ENCODE measurements at places on chromosomes 5 and 9. TPM values are rescaled to one million over a fixed set of nuclear protein-coding genes. Genes with fewer than 3 reads are reported as not detected.

GRCh38 chr5:132777209-132778069 lies at the start of gene SEPTIN8:
Gene SEPTIN8 (minus strand): TSS chr5:132777239. CDS start chr5:132777137, 102 bp downstream.
- no peak for DNase-seq

The ADCY2 gene
- total RNA-seq, result 0.10 TPM

GRCh38 chr5:139669662-139670368 lies 21.7 kb downstream of the CXXC5 start:
- DNase-seq, result no peak

- no peak for DNase-seq
Observed at GRCh38 chr5:180084638-180085561, 13.3 kb upstream of the RNF130 start.

DNA sequence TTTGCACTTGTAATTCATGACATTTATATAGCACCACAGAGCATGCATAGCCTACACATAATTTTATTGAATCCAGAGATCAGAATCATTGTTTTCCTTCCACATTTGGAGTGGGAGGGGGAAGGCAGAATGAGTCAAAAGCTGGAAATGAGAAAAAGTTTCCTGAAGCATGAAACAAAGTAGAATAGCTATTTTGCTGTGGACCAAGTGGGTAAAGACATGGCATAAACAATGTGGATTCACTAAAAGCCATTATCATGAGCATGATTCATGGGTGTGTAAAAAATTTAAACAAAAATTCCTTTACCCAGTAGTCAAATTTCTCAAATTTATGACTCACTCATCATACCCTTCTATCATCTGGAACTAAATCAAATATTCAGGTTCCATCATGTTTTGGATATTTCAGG lies 97.9 kb downstream of the YIPF5 start:
- DNase-seq, result peak; percentile 10

The SLC6A19 gene
- total RNA-seq, result not detected

- DNase-seq, result no peak
Observed at GRCh38 chr5:115381911-115382662, 85.6 kb upstream of the CCDC112 start.

DNA sequence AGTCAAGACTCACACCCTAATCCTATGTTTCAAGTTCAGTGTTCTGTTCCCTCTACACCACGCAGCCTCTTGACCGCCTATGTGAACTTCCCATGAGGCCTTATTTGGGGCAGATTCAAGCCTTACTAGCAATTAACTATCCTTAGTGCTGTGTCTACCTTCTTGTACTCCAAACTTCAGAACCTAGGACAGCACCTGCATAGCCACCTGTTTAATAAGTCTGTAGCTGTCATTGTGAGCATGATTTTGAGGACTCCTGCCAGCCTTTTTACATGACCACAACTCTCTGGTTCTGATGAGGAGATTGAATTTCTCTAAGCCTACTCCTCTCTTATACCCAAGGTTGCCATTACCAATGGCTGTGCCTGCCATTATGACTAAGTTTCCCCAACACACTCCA lies 50.8 kb upstream of the PCSK1 start:
- DNase-seq, result peak; percentile 58

The STK32A gene
- total RNA-seq, result 0.17 TPM

DNA sequence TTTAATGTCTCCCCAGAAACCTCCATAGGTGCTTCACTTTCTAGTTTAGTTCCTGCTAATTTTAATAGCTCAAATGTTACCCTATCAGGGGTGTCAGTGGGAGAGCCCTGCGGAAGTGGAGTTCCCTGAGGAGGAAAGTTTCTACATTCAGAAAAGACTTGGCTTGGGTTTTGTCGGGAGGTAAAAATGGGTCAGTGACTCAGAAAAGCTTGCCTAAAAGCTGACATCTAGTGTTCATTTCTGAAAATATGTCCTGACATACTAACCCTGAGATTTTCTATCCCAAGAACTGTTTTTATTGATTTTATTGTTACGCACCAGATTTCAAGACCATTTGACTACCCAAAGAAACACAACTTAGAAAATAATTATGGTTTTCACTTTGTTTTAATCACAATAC lies 40.9 kb upstream of the GLDC start:
- DNase-seq, result peak; percentile 2

The GPR21 gene
- not detected for total RNA-seq

- no peak for DNase-seq
Observed at GRCh38 chr5:9582406-9582805, 36.5 kb upstream of the SEMA5A start.

GRCh38 chr9:21615446-21615845 lies 133.3 kb upstream of the IFNE start:
- no peak for DNase-seq

DNA sequence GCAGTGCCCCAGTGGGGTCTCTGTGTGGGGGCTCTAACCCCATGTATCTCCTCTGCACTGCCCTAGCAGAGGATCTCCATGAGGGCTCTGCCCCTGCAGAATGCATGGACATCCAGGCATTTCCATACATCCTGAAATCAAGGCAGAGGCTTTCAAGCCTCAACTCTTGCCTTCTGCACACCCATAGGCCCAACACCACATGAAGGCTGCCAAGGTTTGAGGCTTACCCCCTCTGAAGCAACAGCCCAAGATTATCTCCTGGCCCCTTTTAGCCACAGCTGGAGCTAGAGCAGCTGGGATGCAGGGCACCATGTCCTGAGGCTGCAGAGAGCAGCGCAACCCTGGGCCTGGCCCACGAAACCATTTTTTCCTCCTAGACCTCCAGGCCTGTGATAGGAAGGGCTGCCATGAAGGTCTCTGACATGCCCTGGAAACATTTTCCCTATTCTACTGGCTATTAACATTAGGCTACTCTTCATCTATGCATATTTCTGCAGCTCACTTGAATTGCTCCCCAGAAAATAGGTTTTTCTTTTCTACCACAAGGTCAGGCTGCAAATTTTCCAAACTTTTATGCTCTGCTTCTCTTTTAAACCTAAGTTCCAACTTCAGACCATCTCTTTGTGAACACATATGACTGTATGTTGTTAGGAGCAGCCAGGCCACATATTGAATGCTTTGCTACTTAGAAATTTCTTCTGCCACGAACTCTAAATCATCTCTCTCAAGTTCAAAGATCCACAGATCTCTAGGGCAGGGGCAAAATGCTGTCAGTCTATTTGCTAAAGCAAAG lies 18.4 kb downstream of the NR3C1 start:
- DNase-seq, result no peak

DNA sequence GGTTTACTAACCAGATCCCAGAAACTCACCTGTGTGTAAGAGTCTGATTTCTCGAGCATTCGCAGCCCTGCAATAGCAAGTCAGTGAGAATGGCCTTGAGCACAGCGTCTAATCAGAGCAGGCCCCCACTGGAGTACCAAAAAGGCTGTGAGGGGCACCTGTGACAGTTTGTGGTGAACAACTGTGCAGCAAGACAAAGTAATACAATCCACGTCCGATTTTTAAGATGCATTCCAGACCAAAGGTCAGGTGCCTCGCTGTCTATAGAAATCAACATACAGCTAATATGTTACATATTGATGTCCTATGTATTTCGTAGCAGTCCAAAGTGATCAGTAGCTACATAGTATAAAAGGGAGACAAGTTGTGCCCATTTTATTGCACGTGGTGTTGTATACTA lies 55.7 kb upstream of the BOD1 start:
- no peak for DNase-seq

GRCh38 chr5:143896966-143897365 lies 85.0 kb downstream of the HMHB1 start:
- DNase-seq, result no peak

DNA sequence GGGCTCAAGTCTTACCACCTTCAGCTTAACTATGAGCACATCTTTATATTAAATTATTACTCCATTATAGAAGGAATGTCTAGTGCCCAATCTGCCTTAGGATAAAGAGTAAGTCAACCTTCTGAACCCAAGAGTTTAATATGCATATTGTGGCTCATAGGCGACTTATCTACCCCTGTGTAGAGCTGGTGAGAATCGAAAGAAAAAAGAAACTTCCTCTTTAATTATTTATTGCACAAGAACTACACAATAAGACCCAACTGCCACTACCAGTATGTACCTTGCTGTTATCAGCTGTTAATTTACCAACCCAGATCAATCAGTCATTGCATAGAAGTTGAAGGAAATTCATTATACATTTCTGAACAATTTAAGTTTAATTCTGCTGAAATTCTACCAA lies 329.1 kb upstream of the SLC24A2 start:
- no peak for DNase-seq

- peak; percentile 49 for DNase-seq
Observed at GRCh38 chr9:113446323-113446740, 17.2 kb upstream of the RGS3 start.

DNA sequence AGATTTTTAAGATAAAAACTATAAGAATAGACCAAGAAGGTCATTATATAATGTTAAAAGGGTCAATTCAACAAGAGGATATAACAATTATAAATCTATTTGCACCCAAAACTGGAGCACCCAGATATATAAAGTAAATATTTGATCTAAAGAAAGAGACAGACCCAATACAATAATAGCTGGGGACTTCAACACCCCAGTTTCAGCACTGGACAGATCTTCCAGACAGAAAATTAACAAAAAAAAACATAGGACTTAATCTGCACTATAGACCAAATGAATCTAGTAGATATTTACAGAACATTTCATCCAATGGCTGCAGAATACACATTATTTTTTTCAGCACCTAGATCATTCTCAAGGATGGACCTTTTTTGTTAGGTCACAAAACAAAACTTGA lies 331.9 kb downstream of the SPOCK1 start:
- no peak for DNase-seq

DNA sequence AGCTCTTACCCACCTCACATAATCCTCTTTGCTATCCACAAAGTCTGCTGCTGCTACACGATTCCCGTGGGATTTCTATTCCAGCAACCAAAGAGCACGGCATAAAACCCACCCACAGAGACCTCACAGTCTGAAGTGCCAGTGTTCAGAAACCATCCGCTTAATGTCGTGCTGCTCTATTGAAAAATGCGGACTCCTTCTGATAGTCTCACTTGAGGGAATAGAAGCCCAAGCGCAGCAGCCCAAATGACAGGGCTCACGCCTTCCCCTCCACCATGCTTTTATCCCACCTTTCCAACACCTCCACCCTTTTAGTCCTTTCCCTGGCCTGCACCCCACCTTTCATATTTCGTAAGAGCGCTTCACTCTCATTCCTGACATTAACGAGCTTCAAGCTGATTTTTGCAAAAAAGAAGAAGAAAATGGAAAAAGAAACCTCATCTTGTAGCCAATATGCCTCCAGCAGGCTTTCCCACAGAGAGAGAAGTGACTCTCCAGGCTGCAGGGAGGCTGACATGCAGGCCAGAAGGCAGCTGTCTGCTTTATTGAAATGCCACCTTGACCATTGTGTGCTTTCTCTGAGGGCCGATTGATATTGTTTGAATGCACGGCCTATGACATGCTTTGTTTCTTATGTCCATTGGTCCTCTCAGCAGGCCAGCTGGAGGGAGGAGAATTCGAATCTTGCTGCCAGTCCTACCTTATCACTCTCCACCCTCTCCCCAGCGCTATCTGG lies 70.6 kb upstream of the PCSK1 start:
- no peak for DNase-seq

The SOWAHA gene
- not detected for total RNA-seq

DNA sequence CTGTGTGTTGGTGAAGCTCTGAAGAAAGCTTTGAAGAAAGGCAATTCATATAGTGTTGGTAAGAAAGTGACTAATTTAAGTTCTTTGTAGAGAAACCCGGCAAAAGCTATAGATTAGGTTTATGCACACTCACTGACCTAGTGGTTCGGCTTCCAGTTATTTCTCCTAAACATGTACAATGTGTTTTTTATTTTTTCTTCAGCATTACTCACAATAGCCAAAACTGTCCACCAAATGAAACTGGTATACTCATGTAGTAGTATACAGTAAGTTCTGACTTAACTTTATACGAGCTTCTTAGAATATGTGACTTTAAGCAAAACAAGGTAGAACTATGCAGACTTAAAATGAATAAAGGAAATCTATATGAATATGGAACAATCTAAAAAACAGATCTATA lies 44.8 kb downstream of the PJA2 start:
- no peak for DNase-seq

GRCh38 chr5:133848341-133848811 lies 120.0 kb downstream of the C5orf15 start:
- peak; percentile 69 for DNase-seq

GRCh38 chr5:111774525-111774924 lies 17.5 kb upstream of the NREP start:
- peak; percentile 84 for DNase-seq

DNA sequence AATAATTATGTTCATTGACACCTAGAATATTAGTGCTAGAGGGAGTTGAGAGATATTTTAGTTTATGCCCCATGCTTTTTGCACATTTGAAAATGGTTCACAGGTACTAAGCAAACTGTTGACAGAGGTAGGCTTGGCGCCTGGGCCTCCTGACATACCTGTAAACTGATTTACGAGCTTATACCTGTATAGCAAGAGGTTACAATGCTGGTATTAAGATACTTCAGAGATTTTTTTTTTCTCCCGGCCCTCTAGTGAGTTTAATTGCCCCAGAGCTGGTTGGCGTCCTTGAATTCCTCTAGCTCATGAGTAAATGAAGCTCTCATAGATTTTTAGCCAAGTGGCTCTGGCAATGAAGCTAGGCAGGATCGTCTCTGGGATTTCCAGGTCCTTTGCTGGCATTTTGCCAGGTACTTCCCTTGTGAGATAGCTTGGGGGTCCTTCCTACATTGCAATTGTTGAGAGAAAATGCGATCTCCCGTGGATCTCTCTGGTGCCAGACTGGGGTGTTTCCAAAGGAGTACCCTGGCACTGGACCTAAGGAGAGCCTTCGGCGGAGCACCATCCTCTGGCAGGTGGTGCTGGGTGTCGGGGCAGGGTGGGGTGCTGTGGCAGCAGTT lies 9.0 kb downstream of the SLC36A1 start:
- DNase-seq, result no peak

DNA sequence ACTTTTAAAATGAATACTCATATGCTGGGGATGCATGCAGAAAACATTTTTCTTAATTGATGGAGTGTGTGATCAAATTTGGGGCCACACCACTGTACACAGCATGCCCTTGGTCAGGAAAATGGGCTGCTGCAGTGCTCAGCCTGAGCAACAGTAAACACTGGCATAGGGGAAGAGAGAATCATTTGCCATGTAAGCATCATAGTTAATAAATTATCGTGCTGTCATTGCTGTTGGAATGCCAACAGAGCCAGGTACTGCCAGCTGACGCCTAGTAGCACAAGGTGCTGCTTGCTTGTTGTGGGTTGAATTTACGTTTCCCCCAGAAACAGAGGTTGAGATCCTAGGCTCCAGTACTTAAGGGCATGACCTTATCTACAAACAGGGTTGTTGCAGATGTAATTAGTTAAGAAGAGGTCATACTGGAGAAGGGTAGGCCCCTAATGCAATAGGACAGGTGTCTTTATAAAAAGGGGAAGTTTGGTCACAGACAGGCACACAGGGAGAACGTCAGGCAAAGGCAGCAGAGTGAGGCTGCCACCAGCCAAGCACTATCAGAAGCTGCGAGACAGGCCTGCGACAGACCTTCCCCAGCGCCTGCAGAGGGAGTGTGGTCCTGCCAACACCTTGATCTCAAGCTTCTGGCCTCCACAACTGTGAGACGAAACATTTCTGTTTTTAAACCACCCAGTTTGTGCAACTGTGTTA lies 25.3 kb downstream of the DAP start:
- DNase-seq, result no peak
